ENCODE measurements at places on chromosomes 3 and 15.

DNA sequence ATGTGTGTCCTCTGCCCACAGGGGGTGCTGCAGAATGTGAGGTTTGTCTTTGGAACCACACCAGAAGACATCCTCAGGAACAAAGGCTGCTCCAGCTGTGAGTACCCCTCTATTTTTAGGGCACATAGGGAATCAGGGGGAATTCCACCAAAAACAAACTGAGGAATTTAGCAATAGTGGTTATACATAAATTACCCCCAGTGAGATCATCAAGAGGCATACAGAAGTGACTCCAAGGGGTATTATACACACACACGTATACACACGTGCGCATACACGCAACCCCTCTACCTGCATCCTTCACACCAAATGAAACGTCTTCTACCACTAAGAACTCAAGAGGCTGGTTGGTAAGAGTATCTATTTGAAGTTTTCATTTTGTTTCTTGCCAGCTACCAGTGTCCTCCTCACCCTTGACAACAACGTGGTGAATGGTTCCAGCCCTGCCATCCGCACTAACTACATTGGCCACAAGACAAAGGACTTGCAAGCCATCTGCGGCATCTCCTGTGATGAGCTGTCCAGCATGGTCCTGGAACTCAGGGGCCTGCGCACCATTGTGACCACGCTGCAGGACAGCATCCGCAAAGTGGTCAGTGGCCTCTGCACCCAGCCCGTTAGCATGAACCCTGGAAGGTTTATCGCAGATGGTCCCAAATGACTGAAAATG lies 2.9 kb downstream of the THBS1 start:
- DNase-seq = peak; percentile 67

DNA sequence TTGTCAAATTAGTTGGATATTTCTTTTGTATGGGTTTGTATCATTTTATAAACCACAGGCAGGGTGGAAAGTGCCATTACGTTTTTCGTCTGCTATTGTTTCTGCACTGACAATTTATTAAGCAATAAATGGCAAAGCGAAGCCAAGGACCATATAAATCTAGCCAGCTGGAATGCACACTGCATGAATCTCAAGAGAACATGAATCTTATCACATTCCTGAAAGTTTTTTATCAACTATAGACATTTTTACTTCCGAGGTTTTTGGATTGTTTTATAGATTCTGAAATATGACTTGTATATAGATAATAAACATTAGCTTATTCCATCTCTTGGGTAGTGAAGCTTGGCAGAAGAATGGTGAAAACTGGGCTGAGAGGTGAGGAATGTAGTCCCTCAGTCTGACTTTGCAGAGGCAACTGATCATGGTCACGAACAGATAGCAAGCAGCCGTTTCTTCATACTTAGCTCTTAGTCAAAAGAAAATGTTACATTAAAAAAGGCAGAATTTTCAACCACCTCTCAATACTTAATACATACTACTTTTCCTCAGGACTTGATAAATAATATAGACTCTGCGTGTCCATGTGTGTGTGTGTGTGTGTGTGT lies 102.7 kb downstream of the OSBPL10 start:
- DNase-seq = peak; percentile 73

DNA sequence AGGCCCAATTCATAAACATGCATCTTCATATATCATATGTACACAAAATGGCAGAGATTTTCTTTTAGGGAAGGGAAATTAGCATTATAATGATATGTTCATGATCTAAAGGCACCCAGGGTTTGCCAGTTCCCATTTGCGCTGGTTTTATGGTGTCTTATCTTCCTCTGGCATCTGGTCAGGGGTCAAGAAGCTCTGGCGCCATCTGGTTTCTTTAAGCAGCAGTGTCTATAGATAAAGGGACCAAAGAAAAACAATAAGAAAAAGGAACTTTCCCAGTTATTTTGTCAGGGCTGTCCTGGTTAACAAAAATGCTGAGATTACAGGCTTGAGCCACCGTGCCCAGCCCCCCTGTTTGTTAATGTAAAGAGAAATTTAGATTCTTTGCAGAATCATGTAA lies 3.3 kb upstream of the DCP1A start:
- DNase-seq = peak; percentile 36

- no peak for DNase-seq
Observed at GRCh38 chr3:99716463-99716995, 78.1 kb downstream of the COL8A1 start.

DNA sequence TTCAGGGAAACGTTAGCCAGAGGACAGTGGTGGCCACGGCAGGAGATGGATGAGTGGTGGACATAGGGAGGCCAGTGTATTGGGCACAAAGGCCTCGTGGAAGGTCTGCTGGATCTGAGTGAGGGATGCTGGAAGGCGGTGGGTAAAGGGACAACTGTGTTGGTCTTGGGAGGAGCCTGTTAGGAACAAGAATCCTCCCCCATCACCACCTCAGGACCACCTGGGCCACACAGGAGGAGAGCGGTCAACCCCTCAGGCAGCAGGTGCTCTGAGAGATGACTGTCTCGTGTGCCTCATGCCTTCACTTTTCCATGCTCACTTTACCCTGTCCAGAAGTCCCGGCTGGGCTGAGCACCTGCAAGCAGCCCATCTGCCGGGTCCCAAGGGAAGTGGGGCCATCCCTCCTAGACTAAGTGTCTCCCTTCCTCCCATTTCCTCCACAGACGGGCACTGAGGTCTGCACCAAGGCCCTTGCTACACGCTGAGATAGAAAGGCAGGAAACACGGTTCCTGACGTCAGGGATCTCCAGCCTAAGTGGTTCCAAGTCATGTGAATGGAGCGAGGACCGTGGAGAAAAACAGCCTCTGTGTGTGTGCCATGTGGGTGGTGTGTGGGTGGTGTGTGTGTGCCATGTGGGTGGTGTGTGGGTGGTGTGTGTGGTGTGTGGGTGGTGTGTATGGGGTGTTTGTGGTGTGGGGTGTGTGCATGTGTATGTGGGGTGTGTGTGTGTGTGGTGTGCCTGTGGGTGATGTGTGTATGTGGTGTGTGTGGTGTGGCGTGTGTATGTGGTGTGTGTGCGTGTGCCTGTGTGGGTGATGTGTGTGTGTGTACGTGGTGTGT lies 47.8 kb upstream of the CTSH start:
- DNase-seq = no peak

GRCh38 chr15:98785807-98786621 lies 137.7 kb downstream of the IGF1R start:
- no peak for DNase-seq

DNA sequence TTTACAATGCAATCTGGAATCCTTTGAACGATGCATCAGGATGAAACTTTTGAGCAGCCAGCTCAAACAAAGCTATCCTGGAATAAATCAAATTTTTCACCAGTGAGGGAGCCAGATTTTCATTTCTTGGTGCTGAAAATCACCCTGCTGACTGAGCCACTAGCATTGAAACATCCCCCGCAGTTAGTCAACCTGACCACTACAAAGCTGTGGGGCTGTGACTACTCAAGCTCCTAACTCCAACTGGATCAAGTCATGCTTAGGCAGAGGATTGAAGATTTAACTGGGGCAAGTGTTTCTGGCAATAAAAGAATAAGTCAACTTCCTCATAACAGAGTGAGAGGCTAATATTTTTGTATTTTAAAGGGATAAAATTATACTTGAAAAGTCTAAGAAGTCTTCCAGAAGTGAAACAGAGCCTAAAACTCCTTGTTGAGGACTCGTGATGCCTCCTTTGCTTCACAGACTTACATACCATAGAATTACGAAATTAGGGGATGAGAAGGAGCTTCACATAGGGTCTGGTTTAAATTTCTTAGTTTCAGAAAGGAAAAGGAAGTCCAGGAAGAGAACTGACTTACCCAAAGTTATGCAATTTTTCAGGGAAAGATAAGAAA lies 177.8 kb downstream of the SERPINI1 start:
- DNase-seq = peak; percentile 47

DNA sequence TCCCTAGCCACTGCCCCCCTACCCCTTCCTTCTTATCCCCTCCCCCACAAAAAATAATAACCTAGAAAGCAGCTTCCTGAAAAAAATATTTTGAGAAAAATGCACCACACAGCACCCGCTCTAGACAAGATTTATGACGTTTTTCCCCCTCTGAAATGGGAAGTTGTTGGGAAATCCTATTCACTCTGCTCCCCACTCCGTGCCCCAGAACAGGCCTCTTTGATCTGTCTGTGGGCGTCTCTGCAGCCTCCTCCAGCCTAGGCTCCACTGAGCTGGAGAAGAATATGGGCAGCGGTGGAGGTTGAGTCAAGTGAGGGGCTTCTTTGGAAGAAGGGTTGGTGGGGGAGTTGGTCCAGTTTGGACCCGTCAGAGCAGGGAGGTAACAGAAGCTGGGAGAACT lies 28.5 kb upstream of the POLG start:
- DNase-seq = no peak

DNA sequence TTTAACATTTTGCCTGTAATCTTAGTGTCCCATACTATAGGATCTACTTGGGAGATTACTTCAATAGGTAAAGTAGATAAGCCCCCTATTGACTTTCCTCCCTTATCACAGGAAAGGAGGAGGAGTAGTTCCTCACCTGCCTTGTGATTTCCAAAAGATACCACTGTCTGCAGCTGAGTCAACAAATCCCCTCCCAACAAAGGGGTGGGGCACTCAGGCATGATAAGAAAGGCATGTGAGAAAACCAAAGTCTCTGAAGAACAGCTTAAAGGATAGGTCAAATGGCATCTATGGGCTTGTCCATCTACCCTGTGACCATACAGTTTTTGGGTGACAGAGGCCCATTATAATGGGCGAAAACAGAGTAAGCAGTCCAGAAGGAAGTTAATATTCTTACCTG lies 71.3 kb upstream of the WNT7A start:
- no peak for DNase-seq

GRCh38 chr15:29048011-29048410 lies 162.2 kb downstream of the APBA2 start:
- no peak for DNase-seq

DNA sequence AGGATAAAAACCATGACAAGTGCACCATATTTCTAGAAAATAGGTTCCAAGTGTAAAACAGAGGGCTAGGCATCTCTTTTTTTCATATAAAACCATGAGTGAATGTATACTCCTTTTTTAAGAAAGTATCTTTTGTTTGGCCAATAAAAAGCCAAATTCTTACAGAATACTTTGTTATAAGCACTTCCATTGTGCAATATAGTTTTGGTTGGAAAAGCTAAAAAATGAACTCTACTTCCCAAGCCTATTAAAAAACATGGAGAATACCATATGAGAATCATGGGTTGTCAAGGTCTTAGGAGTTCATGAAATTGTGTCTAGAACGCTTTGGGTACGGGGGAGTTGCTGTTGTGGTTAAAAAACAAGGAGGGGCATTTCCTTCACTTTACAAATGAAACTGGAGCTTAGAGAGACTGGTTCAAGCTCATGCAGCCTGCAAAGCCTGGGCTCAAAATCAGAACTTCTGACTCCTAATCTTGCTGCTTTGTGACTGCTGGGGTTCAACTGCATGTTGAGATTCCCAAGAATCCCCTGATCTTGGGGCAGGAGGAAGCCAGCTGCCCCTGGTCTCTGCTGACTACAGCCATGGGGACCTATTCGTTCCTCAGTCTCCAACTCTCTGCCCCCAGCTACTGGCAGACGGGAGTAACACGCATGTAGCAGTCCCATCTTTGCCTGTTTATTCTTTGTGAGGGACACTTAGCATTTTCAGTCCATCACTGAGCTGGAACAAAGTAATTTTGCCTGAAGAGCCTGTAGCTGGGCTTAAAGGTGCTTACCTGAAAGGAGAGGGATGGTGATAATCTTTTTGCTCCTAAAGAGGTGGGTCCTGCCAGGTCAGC lies 229.1 kb downstream of the CHST2 start:
- DNase-seq = no peak

All from fibroblast of skin of abdomen (primary cell).